MV-4-11 (cell line): ENCODE measurements at places on chromosomes 1 and 21.

DNA sequence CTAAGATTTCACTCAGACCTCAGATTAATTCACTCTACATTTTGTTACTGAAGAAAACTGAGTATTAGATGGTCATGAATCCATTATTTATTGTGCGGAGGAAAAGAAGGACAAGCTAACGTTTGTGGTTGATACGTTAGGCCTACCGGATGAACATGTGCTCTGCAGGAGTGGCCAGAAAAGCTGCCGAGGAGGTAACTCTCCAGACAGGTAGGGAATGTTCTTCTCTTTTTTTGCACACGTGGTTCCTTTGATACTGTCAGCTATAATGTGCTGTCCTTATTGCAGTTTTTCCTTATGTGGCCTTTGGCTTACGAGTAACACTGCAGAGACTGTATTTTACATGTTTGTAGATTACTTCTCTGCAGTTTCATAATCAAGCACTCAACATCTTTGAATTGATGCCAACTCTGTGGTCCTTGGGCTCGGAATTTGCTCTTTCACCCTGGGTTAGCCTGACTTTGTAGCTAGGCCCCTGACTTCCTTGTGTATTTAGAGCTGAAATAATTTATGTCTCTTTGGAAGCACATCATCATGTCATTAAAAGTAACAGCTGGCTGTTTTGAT is 13.6 kb downstream of the MTR start:
- DNase-seq, result no peak

- DNase-seq, result no peak
These were observed 43.6 kb upstream of the PDE9A start for GRCh38 chr21:42609811-42610210.

GRCh38 chr1:45023663-45024062 is 11.6 kb downstream of the UROD start:
- DNase-seq, result no peak

- DNase-seq, result peak; percentile 73
These were observed at the start of gene RNF11 for GRCh38 chr1:51235673-51236530. TSS of gene RNF11 (plus strand) at chr1:51236273. CDS start at chr1:51236757, 484 bp downstream.

DNA sequence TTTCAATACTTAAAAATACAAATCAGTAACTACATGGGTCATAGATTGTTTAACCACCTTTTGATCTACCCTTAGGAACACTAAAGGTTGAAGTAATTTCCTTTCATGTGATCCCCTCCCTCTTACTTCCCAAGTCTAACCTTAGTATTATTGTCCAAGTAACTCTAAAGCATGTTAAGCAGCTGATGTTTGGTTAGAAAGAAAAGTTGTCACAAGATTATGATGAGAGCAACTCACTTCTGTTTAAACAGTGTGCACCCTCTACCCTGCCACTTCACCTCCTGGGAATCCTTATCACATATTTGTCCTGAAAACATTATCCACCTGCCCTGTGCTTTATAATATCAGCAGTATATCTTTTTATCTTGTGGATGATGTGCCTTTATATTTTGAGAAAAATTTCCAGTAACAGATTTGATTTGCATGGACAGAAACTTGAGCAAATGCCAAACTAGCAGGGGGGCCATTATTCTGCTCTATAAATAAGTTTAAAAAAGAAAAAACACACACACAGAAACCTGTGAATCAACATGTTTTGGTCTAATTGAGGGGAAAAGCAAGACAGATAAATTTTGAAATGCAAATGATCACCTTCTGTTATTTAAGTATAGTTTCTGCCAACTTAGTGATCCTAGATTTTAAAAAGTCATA is 194.3 kb downstream of the RPS6KC1 start:
- DNase-seq, result no peak

DNA sequence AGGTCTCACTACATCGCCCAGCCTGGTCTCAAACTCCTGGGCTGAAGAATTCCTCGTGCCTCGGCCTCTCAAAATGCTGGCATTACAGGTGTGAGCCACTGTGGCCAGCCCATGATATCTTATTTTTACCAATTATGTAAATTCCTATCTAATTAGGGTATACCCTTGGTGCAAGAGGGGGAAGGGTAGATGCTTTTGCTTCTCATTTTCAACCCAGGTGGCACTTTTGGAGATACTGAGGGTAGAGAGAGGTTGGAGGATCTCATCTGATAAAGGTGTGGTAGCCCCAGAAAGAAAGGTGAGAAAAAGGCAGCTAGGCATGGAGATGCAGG is 17.4 kb downstream of the ENSA start:
- no peak for DNase-seq

DNA sequence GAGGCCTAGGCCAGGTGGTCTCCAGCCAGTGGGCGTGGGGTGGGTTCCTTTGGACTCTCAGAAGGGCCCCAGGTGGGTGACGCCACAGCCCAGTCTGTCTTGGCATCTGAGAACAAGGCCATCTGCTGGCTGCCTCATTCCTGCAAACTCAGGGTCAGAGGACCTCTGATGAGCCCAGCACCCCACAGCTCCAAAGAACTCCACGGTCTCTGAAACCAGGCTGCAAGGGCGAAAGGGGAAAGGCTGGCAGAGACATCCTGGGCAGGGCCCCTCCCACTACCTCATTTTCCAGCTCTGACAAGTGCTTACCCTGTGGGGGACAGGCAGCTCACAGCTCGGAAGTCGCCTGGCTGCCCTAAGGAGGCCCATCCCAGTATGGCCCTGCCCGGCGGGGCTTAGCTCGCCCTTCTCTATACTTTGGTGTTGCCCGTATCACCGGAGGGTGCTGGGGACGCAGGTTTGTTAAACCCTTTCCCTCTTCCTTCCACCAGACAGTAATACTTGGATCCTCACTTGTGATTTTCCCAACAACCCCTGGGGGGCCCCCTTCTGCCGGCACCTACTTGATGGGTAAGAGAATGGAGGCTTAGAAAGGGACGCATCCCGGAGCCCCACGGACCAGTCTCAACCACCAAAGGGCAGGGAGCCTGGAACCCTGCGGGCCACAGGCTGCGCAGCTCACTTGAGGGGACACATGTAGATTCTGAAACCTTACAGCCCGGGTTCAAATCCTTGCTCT is 10.9 kb upstream of the EDN2 start:
- DNase-seq, result peak; percentile 13

DNA sequence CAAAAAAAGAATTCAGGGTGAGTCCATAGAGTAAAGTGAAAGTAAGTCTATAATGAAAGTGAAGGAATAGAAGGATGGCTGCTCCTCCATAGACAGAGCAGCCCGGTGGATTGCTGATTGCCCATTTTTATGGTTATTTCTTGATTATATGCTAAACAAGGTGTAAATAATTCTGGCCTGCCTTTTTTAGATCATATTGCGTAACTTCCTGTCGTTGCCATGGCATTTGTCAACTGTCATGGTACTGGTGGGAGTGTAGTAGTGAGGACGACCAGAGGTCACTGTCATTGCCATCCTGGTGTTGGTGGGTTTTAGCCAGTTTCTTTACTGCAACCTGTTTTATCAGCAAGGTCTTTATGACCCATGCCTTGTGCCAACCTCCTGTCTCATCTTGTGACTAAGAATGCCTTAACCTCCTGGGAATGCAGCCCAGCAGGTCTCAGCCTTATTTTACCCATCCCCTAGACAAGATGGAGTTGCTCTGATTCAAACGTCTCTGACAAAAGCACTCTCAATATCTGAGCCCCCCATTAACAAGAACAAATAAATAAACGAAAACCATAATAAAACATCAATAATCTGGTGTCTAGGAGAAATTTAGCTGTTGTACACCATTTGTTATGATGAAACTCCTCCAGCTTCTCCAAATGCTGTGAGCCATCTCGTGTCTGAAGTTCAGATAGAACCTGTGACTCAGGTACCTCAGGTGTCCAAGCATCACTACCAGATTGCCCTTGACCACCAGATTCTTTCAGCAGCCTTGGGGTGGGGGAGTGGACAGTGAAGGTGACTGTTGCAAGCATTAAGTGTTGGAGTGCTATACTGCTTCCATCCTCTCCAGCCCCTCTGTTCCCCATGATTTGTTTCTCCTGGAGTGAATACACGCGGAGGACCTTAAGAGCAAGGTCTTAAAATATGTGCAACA is 36.0 kb downstream of the EBNA1BP2 start:
- DNase-seq, result peak; percentile 32

GRCh38 chr1:106396020-106396419 is 660.5 kb upstream of the PRMT6 start:
- no peak for DNase-seq

DNA sequence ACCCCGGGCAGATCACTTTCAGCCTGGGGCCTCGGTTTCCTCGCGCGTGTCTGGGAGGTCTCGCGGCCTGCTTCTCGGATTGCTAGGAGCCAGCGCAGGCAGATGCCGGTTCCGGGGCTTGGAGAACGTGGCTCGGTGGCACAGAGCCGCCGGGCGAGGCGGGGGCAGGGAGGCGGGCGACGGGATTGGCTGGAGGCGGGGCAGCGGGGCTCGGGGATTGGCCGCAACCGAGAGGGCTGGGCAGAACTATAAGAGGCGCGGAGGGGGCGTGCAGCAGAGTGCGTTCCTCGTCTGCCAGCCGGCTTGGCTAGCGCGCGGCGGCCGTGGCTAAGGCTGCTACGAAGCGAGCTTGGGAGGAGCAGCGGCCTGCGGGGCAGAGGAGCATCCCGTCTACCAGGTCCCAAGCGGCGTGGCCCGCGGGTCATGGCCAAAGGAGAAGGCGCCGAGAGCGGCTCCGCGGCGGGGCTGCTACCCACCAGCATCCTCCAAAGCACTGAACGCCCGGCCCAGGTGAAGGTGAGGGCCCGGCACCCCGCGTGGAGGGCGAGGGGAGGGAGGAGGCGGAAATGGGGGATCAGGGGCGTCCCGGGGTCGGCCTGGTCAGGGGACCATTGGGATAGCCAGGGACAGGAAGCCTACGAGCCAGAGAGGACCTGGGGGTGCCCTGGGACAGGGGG is at the start of gene MFSD2A:
MFSD2A (plus strand) TSS at position 276 of the 677 bp plus-strand sequence; CDS start at position 424, 148 bp downstream.
- DNase-seq, result peak; percentile 86

GRCh38 chr1:26779098-26779668 is 8.6 kb upstream of the PIGV start:
- DNase-seq, result peak; percentile 49
